ENCODE measurements at places on chromosomes 12 and 14.

DNA sequence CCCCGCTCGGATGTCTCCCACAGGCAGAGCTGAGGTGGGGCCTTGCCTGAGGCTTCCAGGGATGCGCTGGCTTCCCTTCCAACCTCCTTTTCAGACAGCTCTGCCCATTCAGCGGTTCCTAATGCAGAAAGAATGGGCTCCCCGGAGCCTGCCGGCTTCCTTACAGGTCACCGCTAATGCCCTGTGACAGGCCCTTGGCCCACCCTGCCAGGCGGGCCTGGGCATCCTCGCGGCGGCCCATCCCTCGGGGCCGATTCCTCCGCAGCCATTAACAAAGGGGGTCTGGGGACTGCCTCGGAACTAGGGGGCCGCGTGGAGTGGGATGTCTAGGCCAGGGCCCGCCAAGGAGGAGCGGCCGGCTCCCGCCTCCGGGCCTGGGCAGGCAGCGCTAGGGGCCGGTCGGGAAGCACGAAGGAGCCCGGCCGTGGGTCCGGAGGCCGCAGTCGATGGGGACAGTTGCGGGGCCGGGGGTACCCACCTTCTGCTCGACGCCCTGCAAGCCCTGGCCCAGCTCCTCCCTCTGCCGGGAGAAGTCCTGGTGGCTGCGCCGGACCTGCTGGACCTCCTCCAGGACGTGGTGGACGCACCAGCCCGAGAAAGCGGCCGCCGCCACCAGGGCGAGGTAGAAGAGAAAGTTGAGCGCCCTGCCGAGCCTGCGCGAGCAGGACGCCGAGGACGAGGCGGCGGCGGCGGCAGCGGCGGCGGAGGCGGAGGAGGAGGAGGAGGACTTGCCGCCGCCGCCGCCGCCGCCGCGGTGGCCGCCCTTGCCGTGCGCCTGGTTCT is 738 bp downstream of the CKAP4 start:
- DNase-seq = no peak

DNA sequence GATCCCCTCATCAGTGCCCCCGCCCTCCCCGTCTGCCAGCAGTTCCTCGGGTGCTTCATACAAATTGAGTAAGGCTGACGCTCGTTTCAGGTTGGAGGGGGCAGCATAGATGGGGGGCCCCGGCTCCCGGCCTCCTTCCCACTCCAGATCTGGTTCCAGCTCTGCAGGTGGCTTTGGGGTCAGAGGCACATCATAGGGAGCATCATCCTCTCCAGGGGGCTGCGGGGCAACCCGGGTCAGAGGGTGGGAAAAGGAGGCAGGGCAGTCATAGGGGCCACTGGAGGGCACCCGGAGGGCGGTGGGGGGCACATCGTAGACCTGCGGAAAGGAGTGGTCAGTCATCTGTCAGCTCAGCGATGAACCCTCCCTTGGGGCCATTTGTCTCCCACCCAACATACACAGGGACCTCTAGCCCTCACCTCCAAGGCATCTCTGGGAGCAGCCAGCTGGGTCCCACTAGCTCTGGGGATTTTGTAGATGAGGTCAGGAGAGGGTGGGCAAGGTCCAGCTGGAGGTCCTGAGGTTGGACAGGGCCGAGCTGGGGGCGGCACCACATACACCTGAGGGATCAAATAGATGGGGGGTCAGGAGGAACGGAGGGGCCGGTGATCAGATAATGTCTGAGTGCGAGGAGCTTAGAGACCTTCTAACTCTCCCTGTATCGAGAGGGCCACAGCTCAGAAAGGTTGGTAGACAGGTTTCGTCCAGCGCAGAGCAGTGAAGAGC is 5.1 kb downstream of the EFS start:
- no peak for DNase-seq

- no peak for DNase-seq
Measured at GRCh38 chr12:49553512-49554088, 14.3 kb downstream of the MCRS1 start.

DNA sequence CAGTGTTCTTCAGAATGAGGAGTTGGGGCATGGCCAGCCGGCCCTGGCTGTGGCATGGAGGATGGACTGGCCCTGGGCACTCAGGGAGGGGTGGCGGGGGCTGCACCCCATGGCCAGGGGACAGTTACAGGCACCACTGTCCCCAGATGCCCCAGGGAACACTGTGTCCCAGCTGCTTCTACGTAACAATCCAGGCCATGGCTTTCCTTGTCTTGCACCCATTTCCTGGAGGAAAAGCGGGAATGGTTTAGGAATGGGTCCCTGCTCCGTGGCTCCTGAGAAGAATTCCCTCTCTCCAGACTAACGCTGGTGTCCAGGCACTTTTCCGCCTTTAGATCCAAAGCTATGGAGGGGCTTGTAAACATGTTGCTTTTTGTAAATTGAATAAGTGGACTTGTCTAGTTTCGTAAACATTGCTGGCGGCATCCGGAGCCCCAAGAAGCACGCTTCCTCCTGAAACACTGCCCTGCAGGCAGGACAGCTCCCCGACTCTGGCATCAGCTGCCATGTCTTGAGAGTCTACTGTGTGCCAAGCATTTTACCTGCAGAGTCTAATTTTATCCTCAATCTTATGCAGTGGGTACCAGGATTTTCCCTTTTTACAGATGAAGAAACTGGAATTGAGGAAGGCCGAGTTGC is 238.3 kb downstream of the SLC41A2 start:
- DNase-seq = no peak

DNA sequence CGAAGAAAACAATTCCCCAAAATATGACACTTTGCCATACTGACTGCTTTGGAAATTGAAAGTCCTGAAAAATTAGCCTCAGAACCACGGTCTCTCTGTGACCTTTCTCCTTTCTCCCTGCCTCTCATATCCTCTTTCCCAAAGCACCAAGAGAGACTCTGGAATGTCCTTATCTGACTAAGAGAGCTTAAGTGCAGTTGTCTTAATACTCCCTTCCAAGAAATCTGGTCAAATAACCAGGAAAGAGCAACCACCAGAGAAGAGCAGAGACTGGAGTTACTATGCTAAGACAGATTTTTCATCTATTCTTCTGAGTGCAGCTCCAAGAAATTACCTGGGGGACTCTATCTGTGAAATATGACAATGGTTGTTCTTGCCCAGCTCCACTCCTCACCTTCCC is 10.5 kb upstream of the BTG1 start:
- DNase-seq = no peak

DNA sequence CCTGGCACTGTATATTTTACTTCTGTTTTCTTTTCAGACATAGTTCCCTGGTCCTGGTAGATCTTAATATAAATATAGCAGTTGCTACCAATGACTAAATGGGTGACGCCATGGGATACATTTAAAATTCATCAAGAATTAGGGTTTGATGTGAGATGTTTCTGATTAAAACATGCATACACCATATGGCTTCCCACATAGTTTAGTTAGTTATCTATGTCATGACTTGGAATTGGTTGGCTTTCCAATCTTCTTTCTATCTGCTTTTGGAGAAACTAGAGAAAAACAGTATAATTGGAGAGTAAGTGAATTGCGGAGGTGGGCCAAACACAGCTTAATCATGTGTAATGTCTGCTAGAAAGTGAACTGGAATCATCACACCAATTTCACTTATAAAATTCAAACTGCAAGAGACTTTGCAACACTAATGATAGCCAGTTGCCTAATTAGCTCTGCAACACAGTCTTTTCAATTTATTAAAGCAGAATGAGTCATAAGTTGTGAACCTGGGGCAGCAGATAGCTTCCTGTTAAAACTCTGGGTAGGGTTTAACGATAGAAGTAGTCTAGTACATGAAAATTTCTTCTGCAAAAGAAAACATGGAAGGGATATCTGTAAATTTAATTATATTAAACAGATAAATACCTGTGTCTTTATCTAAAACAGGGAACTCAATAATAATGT is 295.2 kb downstream of the SLC16A7 start:
- no peak for DNase-seq

All from urinary bladder (tissue), 4 donors.